B cell (primary cell): ENCODE measurements at places on chromosomes 5 and 9. TPM values are rescaled to one million over a fixed set of nuclear protein-coding genes. Genes with fewer than 3 reads are reported as not detected.

GOLGA1 gene
- polyA plus RNA-seq = 13.4 and 18.3 TPM in 2 replicates

LRRC26 gene
- not detected in 2 replicates for polyA plus RNA-seq

FAM153A gene
- 1.5 and 5.2 TPM in 2 replicates for polyA plus RNA-seq

TYRP1 gene
- not detected in 2 replicates for polyA plus RNA-seq

CER1 gene
- not detected in 2 replicates for polyA plus RNA-seq

C7 gene
- polyA plus RNA-seq = not detected in 2 replicates

SLC6A18 gene
- polyA plus RNA-seq = not detected in 2 replicates

TMC1 gene
- not detected in 2 replicates for polyA plus RNA-seq

ZNF354B gene
- 17.1 and 19.5 TPM in 2 replicates for polyA plus RNA-seq

SLC45A2 gene
- not detected in 2 replicates for polyA plus RNA-seq

BHMT gene
- polyA plus RNA-seq = not detected in 2 replicates

SUSD1 gene
- 7.5 and 8.9 TPM in 2 replicates for polyA plus RNA-seq

MLLT3 gene
- 3.6 and 3.8 TPM in 2 replicates for polyA plus RNA-seq
